HTR-8/SVneo (cell line): ENCODE measurements at places on chromosomes 12 and 14.

- DNase-seq = peak; percentile 71
Observed at GRCh38 chr12:50055831-50056638, 1.4 kb upstream of the ASIC1 start.

DNA sequence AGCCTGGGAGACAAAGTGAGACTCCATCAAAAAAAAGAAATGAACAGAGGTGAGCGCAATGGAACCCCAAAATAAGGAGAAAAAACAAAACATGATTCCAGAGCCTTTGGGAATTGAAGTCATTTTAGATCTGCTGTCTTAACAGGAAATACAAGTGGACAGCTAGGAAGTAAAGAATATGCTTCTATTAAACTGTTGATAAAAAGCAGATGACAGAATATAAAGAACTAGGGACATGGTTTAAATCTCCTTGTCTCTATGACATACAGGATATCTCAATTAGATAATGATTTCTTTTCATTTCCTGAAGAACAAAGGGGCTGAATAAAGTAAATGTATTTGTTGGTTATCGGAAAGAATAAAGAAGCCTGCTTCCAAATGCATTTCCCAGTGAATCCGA, 49.3 kb upstream of the ETV6 start:
- no peak for DNase-seq

- DNase-seq = no peak
Observed at GRCh38 chr14:38199076-38199475, 8.6 kb upstream of the SSTR1 start.

DNA sequence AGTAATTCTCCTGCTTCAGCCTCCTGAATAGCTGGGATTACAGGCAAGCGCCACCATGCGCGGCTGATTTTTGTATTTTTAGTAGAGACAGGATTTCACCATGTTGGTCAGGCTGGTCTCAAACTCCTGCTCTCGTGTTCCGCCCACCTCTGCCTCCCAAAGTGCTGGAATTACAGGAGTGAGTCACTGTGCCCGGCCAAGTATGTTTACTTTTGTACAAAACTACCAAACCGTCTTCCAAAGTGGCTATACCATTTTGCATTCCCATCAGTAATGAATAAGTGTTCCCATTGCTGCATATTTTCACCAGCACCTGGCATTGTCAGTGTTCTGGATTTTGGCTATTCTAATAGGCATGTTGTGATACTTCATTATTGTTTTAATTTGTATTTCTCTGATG, 8.4 kb upstream of the KRT6A start:
- no peak for DNase-seq

GRCh38 chr12:42976122-42976521, 386.6 kb upstream of the PRICKLE1 start:
- DNase-seq = no peak

GRCh38 chr12:57159311-57159710, 11.9 kb upstream of the LRP1-AS start:
- no peak for DNase-seq
